NCI-H1105 (cell line): ENCODE measurements at places on chromosomes 7 and 10.

- no peak for DNase-seq
Measured at GRCh38 chr10:3169271-3169670, 3.3 kb downstream of the PITRM1 start.

DNA sequence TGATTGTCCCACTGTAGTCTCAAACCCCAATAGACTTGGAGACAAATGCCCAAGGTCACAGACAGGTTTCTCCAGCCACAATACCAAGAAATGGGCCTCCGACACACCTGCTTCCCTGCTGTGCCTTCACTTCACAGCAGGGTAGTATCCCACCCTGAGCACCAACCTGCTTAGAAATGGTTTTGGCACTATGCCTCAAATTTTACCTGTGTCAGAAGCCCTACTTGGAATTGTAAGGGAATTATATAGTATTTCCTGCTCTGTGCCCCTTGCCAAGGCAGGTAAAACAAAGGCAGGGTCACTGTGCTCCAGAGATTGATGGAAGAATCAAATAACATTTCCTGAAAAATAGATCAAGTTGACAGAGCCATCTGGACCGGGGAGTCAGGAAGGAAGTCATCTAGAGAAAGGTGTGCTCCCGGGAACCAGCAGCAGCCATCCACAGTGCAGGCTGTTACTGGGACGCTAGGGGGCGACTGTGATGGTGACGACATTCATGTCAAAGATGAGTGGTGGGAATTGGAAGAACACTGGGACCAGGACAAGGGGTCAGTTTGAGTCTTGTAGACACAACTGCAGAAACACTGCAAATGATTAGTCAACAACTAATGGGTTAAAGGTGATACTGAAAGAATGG, 117.8 kb upstream of the AKR1E2 start:
- no peak for DNase-seq

- DNase-seq: peak; percentile 38
Measured at GRCh38 chr10:35640474-35640873, 1.6 kb downstream of the FZD8 start.

DNA sequence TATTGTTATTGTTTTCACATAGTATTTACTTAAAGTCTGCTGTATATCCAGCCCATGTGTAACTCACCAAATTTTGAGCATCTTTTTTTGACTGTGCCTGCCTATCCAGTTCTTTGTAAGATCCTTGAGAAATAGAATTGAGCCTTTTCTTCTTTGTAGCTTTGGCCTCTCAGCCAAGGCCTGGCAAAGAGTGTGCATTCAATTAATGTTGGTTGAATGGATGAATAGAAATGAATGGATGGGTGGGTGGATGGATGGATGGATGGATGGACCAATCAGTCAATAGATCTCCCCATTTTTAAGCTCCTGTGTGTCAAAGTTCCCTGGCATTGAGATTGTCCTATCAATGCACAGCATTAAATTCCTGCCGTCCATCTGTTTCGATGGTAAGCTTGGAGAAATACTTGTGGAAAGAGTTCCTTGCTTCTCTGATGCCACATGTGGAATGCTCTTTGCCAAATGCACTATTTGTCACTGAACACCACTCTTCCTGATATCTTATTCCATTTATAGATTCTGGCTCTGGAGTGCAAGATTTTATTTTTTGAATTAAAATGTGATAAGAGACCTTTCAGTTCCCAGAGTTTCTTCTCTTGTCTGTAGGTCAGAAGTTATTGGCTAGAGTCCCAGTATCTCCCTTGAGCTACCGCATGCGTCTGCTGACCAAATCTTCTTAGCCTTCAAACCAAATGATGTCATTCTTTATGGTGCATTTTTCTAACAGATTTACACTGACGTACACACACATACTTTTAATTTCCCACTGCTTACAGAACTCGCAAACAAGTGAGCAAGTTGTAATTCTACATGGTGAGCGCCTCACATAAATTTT, 20.7 kb upstream of the ADRB1 start:
- no peak for DNase-seq

- DNase-seq: no peak
Measured at GRCh38 chr7:112212571-112212970, 6.1 kb downstream of the ZNF277 start.

DNA sequence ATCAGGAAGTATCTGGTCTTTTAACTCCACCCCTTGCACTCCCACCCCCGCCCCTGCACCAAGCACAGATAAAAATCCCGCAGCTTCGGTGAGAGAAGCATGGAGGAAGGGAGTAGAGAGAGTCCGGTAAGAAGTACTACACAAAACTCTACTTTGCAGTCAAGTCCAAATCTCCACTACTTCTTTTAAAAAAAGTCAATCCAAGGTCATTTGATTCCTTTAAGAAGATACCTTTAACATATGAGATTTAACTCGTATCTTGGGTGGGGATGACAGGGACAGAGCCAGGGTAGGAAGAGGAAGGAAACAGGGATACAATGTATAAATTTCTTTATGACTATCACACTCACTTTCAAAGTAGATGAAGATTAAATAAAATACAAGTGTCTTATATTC, 132.1 kb downstream of the NRBF2 start:
- no peak for DNase-seq

GRCh38 chr10:64379898-64380297, 858.7 kb downstream of the REEP3 start:
- DNase-seq: no peak

DNA sequence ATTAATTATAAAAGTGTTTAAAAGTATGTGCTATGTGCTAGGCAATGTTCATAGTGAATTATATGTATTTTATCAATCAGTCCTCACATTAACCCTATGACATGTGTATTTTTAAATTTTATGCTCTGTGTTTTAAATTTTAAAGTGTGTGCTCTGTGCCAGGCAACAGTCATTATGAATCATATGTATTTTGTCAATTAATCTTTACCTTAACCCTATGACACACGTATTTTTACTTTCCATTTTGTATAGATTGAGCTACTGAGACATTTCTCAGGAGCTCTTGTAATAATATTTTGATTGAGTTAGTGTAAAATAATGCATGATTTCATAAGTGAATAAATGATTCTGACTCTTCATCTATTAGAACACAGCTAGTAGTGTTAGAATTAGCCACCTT, 117.8 kb downstream of the THSD7A start:
- no peak for DNase-seq

GRCh38 chr10:36717118-36717517, 408.3 kb upstream of the ANKRD30A start:
- no peak for DNase-seq

DNA sequence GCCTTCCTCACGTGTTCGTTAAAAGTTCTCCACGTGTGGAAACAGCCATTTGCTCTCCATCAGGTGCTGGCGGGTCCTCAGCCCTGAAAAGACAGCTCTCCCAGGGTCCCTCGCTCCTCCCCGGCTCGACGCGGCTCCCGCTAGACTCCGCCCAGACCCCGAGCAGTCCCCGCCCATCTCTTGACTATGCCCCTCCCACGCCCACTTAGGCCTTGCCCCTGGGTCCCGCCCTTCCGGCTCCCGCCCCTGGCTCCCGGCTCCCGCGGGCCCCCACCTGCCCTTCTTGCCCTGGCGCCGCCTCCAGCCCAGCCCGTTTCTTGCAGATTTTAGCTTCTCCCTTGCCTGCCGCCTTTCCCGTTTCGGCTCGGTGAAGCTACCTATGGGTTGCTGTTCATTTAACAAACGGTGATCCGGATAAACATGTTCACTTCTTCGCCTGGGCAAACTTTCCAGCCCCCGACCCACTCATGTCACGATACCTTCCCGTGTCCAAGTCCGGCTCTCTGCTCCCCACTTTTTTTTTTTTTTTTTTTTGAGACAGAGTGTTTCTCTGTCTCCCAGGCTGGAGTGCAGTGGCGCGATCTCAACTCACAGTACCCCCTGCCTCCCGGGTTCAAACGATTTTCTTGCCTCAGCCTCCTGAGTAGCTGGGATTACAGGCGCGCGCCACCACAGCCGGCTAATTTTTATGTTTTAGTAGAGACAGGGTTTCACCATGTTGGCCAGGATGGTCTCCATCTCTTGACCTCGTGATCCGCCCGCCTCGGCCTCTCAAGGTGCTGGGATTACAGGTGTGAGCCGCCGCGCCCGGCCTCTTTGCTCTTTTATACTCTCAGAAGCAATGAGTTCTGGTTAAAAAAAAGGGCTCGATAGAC, 830 bp upstream of the ZNF438 start:
- peak; percentile 54 for DNase-seq

GRCh38 chr7:120998996-120999565, 10.6 kb downstream of the CPED1 start:
- DNase-seq: no peak

DNA sequence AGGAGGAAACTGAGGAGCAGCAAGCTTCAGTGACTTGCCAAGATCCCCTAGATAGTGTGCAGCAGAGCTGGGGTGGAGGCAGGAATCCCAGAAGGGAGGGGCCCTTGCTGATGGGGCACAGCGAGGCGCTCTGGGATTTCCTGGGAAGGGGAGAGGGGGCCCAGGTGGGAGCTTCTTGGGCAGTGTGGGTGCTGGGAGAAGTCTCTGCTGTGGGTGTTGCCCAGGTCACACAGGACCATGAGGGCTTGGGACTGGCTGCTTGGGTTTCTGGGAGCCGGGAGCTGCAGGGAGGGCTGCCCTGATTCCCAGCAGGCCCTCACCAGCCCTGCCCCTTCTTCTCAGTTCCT, 55.2 kb downstream of the TSPAN15 start:
- no peak for DNase-seq

- DNase-seq: no peak
Measured at GRCh38 chr7:88101769-88102168, 118.1 kb downstream of the SRI start.

DNA sequence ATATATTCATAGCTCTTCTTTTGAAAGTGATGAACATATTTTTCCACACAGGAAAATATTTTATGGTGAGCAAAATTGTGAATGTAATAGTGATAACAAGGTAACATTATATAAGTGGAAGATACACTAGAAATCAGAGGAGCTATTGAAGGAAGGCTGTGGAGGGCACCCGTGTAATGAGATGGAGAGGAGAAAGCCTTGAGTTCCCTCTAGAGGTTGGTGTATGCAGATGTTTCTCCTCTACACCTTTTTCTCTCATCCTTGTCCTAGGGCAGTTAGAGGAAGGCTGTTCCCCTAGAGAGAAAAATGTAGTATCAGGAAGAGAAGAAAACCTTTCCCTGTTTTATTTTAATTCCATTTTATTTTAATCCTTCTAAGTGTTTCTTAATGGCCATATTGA, 54.6 kb upstream of the NRG3 start:
- no peak for DNase-seq

DNA sequence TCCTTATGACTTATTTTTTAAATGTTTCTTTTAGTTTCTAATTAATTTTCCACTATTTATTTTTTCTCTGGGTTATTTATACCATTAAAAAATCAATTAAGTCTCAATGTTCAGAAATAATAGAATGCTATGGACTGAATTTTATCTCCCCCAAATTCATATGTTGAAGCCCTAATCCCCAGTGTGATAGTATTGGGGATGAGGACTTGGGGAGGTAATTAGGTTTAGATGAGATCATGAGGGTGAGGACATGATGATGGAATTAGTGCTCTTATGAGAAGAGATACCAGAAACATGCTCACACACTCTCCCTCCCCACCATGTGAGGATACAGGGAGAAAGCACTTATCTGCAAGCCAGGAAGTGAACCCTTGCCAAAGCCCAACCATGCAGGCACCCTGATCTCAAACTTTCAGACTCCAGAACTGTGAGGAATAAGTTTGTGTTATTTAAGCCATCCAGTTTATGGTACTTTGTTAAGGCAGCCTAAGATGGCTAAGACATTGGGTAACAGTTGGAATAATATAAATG, 202.6 kb downstream of the MDFIC start:
- DNase-seq: no peak

- peak; percentile 75 for DNase-seq
Measured at GRCh38 chr7:154503962-154504550, 451.9 kb downstream of the DPP6 start.

GRCh38 chr7:1210321-1210978, 22.2 kb upstream of the UNCX start:
- DNase-seq: peak; percentile 74

- DNase-seq: no peak
Measured at GRCh38 chr7:135553346-135553745, 4.4 kb upstream of the NUP205 start.

GRCh38 chr10:63977329-63977923, 456.2 kb downstream of the REEP3 start:
- no peak for DNase-seq

- DNase-seq: peak; percentile 65
Measured at GRCh38 chr7:106064771-106065574, 47.1 kb downstream of the SYPL1 start.

- no peak for DNase-seq
Measured at GRCh38 chr7:1349351-1349761, 109.9 kb downstream of the MICALL2 start.

- DNase-seq: no peak
Measured at GRCh38 chr10:88557658-88558057, 25.5 kb downstream of the RNLS start.

DNA sequence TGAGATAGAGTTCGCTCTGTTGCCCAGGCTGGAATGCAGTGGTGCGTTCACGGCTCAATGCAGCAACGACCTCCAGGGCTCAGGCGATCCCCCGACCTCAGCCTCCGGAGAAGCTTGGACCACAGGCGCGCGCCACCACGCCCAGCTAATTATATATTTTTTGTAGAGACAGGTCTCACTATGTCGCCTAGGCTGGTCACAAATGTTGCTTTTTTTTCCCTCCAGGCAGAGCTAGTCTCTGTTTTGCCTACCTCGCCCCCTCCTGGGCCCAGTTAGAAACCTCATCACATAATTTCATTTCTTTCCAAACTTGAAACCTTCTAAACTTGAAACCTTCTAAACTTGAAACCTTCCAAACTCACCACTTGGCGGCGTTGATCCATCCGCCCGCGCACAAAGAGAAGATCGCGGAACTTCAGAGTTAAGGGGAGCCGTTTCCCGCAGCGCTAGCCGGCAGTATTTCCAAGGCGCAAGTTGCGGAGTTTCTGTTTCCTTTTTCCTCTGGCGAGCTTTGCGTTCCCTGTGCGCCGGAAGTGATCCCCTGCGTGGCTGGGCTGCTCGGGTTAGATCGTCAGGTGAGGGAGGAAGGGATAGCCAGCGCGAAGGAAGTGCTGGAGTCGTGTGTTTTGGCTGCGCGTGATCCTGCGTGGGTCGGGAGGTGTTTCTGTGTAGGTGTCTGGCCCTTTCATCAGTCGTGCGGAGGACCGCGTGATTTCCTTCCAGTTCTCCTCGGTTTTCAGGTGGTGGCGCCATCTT, at the start of gene SSBP1:
SSBP1 (plus strand) TSS at position 523 of the 756 bp plus-strand sequence. CDS start 809 bp downstream, outside the sequence.
- DNase-seq: peak; percentile 93

- DNase-seq: no peak
Measured at GRCh38 chr7:106864298-106865081, 592 bp upstream of the PIK3CG start.

GRCh38 chr7:102890292-102890970, 22.4 kb upstream of the LRRC17 start:
- no peak for DNase-seq

DNA sequence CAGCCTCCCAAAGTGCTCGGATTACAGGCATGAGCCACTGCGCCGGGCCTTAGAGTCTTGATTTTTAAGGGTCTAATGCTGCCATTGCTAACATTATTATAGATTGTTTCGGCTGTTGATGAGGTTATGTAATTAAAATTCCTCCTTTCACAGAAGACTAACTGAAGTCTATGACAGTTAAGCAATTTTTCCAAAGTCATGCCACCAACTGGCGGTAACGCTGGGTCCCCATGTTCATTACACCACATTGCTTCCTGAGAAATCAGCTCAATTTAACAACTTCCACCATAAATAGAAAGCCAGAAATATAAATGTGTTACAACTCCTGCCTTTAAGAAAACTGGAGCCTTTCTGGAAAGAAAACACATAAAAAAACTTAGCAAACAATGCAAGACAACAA, 3.5 kb downstream of the ERLIN1 start:
- DNase-seq: no peak
